ENCODE measurements at places on chromosomes 12 and 14.

GRCh38 chr14:101178184-101179072, 274.9 kb upstream of the RTL1 start:
- DNase-seq, result no peak

- DNase-seq, result no peak
Observed at GRCh38 chr14:51630987-51631386, 20.7 kb upstream of the FRMD6 start.

- DNase-seq, result no peak
Observed at GRCh38 chr12:45017916-45018315, 33.0 kb downstream of the DBX2 start.

DNA sequence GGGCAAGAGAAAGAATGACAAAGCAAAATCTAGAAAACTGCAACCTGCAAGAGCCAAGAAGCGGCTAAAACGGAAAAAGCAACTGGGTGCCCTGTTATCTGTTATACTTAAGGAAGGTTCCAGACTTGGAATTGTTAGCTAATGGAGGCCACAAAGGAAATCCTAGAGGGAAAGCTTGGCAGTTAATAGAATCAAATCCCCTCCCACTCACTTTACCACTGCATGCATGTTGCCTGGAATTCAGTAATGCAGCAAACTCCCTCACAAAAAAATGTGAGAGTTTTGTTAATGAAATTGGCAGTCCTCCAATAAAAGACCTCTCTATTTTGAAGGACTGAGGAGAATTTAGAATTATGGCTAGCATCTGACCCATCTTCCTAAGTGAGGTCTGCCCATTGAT, 164.2 kb upstream of the SOX5 start:
- DNase-seq, result no peak

DNA sequence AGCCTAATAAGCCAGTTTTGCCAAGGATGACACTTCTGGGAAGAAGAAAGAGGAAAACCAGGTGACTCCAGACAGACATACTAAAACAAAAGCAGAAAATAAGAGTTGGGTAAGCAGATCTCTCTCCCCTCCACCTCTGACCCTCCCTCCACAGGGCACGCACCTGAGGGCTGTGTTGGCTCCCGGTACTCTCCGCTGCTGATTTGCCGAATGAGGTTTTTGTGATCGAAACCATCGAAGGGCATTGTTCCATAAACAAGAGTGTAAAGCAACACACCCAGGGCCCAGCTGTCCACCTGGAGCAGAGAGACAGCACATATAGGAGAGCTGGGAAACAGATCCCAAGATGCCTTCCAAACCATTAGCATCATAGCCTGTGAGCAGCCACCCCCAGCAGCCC, 68.1 kb downstream of the NUAK1 start:
- no peak for DNase-seq

- DNase-seq, result no peak
Observed at GRCh38 chr12:68761901-68762630, 16.1 kb downstream of the SLC35E3 start.

DNA sequence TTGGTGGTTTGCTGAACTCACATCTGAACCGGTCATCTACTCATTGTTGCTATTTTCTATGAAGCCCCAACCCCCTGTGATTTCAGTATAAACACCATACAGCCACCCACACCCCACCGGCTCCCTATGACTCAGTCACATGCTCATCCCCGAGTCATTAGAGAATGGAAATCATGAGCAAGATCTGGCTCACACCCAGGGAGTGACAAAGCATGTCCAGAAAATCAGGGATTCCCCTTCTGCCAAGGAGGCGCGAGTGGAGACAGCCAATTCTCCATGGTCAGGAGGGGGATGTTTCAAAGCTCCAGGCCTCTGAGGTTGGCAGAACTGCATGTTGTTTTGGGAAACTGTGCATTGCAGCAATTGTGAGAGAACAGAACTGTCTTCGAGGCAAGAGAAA, 657.5 kb upstream of the TBX3 start:
- no peak for DNase-seq
